ENCODE measurements at places on chromosomes 4 and X.

- DNase-seq = no peak
Observed at GRCh38 chr4:150769845-150770244, 187.9 kb downstream of the MAB21L2 start.

DNA sequence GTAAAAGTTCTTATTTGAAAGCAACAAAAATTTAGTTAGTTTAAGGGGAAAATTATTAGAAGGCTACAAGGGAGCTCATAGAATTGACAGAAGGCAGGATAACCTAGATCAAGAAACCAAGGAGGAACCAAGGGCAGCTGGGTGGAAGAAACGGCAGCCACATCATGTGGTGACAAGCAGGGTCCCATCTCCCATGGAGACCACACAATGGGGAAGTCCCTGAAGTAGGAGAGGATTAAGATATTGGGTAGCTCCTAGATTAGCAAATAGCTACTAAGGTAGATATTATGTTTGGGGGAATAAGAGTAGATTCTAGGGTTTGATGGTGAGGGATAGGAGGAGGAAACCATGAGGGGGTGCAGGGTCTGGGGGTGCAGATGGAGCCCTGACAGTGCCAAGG lies 48.0 kb upstream of the TMEM154 start:
- no peak for DNase-seq

DNA sequence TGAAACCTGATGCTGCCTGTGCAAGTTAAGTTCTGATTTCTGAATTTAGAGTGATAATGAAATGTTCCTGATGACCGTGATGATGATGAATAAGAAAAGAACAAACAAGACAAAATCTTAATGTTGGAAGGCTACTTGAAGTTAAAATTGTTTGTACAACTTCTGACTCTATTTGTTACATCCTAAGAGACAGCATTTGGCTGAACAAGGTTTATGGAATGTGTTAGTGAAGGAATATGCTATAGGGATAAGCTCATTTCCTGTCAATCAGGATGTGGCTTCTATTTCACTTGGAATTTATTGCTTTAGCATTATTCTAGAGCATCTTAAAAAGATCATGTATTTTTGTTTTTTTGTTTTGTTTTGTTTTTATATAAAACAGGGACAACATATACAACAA lies 267.5 kb downstream of the FAT4 start:
- no peak for DNase-seq

GRCh38 chr4:2340272-2341061 lies 78.0 kb downstream of the ZFYVE28 start:
- DNase-seq = no peak

GRCh38 chr4:85798012-85798770 lies 323.2 kb downstream of the ARHGAP24 start:
- no peak for DNase-seq

GRCh38 chr4:155837203-155837796 lies 28.8 kb downstream of the ASIC5 start:
- DNase-seq = no peak

- peak; percentile 75 for DNase-seq
Observed at GRCh38 chr4:78059524-78059889, 2.4 kb downstream of the FRAS1 start.

- no peak for DNase-seq
Observed at GRCh38 chrX:80751456-80751855, 58.2 kb downstream of the BRWD3 start.

GRCh38 chrX:111823128-111823527 lies 52.9 kb upstream of the TRPC5OS start:
- DNase-seq = no peak

GRCh38 chr4:113355550-113356371 lies 306.3 kb downstream of the ANK2 start:
- DNase-seq = no peak

DNA sequence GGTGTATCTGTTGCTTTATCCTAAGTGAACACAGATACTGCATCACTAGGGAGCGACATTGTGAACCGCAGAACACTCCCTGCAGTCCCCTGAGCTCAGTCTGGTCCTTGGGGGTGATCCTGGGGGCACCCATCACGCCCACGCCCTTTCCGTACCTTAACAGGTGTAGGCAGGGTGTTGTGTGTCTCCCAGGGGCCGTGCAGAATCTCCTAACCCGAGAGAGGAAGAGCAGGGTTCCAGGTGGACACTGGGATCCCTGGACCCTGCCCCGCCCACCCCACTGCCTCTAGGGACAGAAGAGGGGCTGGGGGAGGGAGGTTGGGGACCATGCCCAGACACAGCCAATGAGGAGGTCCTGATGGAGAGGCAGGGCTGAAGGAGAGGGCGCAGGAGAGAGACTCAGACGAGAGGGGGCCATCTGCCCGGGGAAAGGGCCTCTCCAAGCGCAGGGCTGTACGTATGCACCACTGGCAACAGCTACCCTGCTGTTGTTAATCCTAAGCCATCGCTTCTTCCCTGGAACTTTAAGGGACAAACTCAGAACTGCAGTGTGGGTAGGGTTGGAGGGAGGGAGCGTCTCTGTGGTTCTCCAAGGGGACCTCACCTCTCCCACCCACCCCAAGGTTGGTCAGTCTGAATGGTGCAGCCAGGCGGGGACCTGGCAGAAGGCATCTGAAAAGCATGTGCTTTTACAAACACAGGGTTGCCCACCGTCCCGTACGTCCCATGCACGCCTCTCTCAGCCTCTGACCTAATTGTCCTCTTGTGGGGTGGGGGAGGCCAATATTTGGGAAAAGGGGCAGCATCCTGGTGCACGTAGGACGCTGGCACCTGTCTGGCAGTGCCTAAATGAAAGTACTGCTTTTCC lies 2.5 kb downstream of the P2RY8 start:
- no peak for DNase-seq

GRCh38 chrX:48972220-48973164 lies 848 bp upstream of the KCND1 start:
- DNase-seq = no peak

DNA sequence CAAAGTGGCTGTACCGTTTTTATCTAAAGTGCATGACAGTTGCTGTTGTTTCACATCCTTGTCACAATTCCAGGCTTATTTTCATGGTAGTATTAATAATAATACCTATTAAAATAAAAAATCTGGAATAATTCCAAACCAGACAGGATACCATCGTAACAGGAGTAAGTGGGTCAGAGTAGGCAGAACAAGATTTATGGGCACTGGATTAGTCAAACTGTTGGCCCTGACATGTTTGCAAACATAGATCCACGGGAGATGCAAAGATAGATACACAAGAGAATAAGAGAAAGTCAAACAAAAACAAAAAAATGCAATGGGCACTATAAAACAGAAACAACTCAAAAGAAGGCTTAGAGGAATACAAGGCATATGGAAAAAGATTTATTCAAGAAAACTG lies 449.5 kb upstream of the HS3ST1 start:
- no peak for DNase-seq

DNA sequence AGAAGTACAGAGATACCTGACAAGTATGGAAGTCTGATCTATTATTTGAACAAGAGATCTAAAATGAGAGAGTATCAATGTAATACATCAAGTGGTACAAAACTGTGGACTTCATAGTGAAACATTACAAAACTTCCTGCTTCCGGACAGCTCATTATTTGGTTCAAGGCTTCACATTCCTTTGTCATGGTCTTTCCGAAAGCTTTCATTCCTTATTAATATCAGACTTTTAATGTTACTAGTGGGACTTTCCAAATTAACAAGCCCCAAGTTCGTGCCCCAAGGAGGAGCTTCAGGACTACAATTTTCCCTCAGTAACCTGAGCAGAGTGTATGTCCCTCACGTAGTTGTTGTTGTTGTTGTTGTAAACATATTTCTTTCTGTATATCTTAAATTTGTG lies 1.2 kb downstream of the CHIC2 start:
- DNase-seq = no peak

DNA sequence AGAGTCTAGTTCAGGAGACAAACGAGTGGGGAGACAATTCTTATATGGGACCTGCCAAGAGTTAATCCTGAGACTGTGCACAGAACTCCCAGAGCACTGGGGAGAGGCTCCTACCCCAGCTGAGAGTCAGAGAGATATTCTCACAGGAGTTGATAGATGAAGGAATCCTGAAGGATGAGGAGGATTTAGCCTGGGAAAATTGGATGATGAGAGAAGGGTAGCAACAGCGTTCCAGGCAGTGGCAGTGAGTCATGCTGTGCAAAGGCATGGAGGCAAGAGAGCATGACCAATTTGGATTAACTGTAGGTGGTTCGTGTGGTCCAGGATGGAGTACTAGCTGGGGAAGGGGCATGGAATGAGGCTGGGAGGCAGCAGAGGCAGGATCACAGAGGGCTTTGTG lies 318.6 kb downstream of the LDB2 start:
- no peak for DNase-seq

DNA sequence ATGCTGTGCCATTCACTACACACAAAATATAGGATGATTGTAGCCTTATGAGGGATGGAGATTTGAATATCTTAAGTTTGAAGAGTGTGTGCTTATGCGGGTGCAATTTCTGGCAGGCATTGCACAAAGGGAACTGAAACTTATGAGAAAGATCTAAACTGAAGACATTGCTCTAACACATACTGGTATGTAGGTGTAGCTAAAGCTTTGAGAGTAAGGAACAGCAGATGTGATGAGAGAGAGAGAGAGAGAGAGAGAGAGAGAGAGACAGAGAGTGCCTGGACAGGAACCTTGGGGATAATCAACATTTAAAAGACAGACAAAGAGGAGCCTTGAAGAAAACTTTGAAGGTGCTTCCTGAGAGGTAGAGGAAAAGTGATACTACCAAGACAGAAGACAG lies 379.7 kb downstream of the SPRY1 start:
- no peak for DNase-seq

DNA sequence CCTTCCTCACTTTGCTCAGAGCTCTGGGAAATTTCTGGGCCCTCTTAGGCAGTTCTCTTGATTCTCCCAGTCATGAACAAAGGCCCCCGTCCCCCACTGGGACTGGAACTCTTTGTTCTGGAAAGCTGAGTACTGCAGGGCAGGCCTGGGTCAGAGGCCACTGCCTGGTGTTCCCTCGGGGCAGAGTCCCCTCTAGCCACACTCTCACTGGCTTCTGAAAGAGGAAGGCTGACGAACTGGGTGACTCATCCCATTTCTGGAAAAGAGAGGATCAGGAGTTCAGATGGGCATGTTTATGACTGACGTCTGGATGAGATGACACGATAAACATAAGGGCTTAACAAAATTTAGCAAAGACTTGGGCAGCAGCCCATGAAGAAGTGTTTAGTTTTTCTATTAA lies 47.7 kb downstream of the DDX3X start:
- DNase-seq = no peak

- peak; percentile 20 for DNase-seq
Observed at GRCh38 chr4:174496631-174497432, 25.5 kb downstream of the HPGD start.

- no peak for DNase-seq
Observed at GRCh38 chrX:107758231-107758766, 17.3 kb downstream of the TSC22D3 start.

GRCh38 chrX:18394477-18394876 lies 30.9 kb upstream of the CDKL5 start:
- no peak for DNase-seq

DNA sequence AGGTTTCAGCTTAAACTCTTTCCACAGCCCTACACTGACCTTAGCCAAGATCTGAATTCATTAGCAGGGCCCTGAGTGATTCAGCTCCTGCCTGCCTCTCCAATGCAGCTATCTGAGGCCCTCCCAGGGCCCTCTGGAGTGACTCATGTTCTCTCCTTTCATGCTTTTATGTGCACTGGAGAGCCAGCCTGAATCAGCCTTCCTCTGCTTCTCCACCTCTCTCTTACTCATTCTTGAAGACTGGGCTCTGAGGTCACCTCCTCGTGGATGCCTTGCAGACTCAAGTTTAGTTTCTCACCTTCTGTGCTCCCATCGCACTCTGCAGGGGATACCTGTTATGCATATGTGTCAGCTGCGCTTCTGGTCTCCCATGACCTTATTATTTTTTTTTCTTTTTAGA lies 3.1 kb upstream of the OCIAD2 start:
- DNase-seq = no peak

GRCh38 chr4:156015781-156016180 lies 62.1 kb upstream of the CTSO start:
- no peak for DNase-seq

GRCh38 chr4:140793291-140793690 lies 37.1 kb upstream of the TBC1D9 start:
- no peak for DNase-seq

GRCh38 chrX:46204721-46205422 lies 340.3 kb downstream of the ZNF674 start:
- DNase-seq = no peak

DNA sequence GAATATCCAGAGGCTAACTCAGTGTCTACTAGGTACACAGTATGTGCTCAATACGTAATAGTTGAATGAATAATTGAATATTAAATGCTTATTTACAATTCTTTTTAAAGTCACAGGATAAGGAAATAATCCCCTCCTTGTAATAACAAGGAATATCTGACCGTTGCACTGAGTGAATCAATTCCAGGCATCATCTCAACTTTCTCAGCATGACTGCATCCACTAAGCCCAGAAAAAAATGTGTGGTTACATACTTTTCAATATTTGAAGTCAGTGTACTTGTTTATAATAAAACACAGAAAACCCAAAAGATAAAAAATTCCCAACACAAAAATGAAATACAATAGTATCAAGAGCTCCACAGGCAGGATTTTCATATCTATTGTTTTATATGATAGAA lies 105.4 kb downstream of the TMEM144 start:
- DNase-seq = no peak

DNA sequence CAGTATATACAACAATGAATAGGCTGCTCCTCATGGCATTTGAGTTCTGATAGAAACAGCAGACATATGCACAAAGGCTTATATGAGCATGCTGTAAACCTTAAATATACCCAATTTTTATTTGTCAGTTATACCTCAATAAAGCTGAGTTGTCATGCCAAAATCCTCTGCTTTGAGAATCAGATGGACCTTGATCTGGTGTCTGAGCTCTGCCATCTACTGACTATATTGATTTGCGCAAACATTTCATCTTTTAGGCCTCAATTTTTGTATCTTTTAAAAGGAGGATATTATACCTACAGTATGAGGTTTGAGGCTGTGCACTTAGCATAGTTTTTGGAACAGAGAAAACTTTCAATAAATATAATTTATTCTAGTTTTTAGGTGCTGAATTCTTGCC lies 85.2 kb downstream of the PRRG1 start:
- DNase-seq = no peak

GRCh38 chr4:127211650-127212560 lies 420.9 kb upstream of the INTU start:
- DNase-seq = no peak

DNA sequence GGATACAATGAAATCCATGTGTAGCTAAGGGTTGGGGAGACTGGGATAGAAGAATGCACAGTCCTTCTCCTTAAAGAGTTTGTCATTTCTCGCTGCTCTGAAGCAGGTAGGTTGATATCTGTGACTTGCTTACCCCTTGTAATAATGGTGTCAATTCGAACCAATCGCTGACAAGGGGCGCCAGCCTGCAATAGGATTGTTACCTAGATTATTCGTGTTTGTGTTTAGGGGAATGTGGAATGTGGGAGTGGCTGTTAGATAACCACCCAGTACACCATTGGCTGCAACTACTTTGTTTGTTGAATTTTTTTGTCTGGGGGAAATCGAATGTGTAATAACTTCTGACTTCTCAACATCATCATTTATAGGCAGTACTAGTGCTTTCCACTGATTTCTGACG lies 141.6 kb downstream of the LARP7 start:
- DNase-seq = no peak

GRCh38 chrX:132612821-132613564 lies 124.2 kb upstream of the MBNL3 start:
- DNase-seq = no peak
